Activated CD4-positive, alpha-beta T cell treated with anti-CD3 and anti-CD28 coated beads, Interleukin-2, amount 50 U/mL, for 24 hours (primary cell): ENCODE measurements at places on chromosomes 3 and 15.

DNA sequence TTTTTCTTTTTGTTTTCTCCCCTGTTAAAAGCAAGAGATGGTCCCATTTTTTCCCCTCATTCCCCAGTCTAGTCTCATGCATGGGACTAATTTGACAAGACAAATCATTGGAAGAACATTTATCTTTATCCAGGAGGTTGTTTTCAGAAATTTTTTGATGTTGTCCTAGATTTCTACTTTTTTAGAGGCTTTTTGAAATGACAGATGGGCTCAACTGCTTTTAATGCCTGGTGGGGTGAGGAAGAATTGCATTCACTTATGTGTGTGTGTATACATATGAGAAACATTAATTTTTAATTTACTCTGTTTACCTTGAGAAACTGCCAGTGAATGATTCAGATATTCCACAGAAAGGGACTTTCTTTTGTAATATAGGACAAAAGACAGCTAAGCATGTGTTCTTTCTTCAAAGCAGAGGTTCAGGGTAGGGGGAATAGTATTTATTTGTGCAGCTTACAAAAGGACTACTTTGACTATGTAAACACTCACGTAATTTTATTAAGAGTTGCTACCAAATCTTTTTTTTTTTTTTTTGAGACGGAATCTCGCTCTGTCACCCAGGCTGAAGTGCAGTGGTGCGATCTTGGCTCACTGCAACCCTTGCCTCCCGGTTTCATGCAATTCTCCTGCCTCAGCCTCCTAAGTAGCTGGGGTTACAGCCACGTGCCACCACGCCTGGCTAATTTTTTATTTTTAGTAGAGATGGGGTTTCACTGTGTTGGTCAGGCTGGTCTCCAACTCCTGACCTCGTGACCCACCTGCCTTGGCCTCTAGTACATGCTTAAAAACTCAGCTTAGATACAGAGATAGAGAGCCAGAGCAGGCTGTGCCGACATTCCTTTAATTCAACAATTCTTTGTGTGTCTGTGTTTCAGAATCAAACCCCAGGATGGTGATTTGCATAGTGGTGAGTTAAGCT lies 130.1 kb upstream of the RARB start:
- DNase-seq = no peak

GRCh38 chr15:77027697-77028450 lies 32.9 kb downstream of the PSTPIP1 start:
- DNase-seq = no peak

- no peak for DNase-seq
These were observed at the start of gene CYFIP1 for GRCh38 chr15:22980189-22981050. Gene CYFIP1, minus strand, starts transcription at chr15:22980368. Its CDS starts 33,083 bp downstream, at chr15:22947285.

- no peak for DNase-seq
These were observed 2.2 kb downstream of the CDCP1 start for GRCh38 chr3:45143673-45144671.

DNA sequence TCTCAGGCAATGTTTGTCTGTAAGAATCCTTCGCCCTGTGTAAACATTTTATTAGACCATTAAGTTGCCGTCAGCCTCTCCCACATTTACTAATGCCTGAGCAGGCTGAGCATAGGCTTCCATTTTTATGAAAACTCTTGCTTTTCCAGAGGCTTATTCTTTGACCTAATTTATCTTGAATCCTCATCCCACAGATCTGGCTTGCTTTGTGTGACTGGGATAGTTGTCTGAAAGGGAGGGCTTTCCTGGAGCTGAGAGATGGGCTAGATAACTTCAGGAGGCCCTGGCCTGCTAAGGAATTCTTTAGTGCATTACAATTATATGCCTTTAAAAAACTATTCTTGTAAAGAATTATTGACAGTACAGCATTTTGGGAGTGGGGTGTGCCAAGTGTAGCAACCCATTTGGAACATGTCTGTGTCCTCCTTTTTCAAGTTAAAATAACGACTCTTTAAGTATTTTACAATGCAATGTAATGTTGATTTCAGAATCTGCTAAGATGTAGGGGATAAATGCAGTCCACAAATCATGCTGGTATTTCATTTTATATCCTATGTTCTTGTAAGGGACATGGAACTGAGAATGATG lies 52.4 kb downstream of the EEFSEC start:
- DNase-seq = no peak

DNA sequence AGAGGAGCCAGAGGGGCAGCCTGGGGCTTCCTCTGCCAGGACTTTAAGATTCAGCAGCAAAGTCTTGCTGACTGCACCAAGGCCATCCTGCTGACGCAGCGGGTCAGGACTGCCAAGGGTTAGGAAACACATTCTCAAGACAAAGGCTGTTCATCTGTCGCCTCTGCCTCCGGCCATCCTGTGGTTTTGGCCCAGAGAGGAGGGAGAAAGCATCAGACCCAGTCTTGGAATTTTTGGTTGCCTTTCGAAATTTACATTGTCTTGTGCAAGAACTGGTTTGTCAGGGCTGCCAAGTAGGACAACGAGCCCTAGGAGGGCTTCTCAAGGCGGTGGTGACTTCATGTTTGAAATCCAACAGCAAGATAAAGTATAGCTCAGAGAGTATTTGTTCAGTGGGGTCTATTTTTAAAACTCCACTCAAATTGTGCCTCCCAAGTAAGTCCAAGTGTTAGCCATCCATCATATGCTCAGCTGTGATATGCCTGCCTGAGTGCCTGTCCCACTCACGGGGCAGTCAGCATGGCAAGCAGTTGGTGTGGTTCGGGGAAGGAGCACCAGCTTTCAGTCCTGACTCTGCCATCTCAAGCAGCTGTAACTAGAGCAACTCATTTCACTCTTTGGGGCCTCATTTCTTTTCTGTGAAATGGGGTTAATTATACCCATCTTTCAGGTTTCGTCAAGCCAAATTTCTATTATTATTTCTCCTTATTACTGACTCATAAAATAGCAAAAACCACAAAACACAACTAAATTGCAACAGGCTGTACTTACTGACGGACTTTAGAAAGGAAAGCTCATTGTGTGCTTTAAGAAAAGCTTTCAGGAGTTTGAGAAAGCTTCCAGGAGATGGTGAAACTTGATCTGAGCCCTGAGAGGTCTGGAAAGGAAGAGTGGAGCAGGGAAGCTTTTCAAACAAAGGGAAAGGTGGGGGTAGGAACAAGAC lies 42.4 kb upstream of the RHO start:
- DNase-seq = no peak

GRCh38 chr3:51386159-51386851 lies 1.2 kb downstream of the MANF start:
- no peak for DNase-seq

GRCh38 chr3:191220908-191221307 lies 21.9 kb downstream of the OSTN start:
- no peak for DNase-seq

DNA sequence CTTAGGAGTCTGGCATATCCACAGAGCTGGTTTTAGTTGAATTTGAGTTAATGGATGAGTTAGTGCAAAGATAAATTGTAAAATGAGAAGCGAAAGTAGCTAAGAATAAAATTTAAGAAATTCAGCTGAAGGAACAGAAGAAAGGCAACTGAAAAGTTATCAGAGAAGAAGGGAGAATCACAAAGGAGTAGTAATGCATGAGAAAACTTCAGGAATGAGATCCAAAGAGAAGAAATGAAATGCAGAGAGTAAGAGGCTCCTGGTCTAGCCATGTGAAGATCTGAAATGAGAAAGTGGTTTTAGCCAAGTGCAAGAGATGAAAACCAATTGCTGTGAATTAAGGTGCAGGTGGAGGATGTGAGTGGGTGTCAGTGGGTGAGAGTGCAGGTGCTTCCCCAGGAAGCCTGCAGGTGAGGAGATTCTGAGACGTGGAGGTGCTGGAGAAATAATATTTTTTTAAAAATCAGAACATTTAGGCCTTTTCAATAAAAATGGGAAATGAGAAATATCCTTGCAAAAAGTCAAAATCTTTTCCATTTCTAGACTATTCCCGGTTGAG lies 18.5 kb downstream of the KBTBD8 start:
- DNase-seq = no peak

- DNase-seq = no peak
These were observed 23.9 kb downstream of the NIT2 start for GRCh38 chr3:100358413-100358812.

GRCh38 chr15:50750227-50750705 lies 15.2 kb downstream of the SPPL2A start:
- no peak for DNase-seq

DNA sequence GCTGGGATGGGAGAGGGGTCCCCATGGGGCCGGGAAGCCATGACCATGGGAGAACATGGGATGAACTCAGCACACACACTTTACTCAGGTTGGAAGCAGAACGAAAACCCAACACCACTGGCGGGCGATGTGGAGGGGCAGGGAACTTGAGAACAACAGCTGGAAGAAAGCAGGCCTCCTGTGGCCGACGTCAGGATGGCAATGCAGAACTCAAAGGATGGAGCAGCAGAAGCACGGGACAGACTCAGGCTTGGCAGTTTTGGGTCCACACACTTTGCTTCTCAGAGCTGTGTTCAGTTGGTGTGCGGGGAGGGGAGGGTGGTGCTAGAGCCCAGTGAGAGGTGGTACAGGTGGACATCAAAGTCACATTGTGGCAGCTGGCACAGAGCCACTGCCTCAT lies 80.7 kb downstream of the SEC22A start:
- no peak for DNase-seq
